ENCODE measurements at places on chromosomes 16 and 17.

- DNase-seq = no peak
Measured at GRCh38 chr17:78322858-78323455, 36.9 kb downstream of the SOCS3 start.

DNA sequence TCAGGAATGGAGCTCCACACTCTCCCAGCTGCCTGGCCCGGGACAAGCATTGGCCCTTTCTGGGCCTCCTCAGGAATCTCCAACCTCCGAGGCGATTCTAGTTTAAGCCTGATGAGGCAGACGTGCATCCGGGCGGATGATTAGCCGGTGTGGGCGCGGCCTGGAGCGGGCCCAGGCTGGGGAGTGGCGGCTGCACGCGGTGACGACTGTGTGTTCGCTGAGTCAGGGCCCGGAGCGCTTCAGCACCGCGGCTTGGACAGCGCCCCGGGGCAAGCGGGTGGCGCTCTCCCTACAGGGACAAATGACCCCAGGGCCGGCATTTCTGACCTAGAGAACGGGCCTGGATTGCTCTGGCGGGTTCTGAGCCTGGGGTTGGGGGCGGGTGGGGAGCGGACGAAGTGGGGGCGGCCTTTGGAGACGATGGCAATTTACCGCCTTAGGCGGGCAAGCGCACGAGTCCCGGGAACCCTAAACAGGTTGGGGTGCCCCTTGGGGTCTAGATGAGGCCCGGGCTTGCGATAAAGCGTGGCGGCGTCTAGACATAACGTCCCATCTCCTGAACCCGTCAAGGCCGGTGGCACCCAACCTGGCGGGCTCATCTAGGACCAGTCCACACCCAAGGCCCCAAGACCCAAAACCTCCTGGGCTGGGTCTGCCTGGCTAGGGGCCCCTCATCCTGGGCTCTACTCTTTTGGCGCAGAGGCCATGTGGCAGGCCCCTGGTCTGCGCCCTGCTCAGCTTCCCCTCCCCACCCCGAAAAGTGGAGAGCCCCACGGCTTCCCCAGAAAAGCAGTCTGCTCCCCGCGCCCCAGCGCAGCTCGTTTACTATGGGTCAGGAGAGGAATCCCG is 22.3 kb upstream of the ZNHIT3 start:
- peak; percentile 29 for DNase-seq

DNA sequence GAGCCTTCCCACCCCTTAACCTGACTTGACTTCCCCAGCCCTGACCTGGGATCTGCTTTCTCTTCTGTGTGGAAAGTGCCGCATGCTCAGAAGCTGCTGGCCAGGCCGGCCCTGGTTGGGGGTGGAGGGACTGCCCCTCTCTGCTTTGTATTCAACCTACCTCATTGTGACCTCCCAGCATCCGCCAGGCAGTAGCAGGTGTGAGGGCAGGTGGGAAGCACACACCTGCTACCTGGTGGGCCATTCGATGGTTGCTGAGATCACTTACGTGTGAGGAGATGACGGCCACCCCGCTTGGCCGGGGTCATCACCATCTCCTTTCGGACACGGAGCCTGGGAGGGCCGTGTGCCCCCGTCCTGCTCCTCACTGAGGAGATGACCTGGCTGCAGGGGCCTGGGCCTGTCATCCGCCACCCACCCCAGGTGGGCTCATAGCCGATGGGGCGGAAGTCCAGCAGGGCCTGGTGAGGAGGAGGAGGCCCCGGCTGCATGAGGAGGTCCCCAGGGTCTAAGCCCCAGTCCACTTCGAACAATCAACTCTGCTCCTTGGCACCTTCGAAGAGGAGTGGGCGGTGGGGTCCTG is 7.1 kb downstream of the CPNE7 start:
- DNase-seq = no peak

DNA sequence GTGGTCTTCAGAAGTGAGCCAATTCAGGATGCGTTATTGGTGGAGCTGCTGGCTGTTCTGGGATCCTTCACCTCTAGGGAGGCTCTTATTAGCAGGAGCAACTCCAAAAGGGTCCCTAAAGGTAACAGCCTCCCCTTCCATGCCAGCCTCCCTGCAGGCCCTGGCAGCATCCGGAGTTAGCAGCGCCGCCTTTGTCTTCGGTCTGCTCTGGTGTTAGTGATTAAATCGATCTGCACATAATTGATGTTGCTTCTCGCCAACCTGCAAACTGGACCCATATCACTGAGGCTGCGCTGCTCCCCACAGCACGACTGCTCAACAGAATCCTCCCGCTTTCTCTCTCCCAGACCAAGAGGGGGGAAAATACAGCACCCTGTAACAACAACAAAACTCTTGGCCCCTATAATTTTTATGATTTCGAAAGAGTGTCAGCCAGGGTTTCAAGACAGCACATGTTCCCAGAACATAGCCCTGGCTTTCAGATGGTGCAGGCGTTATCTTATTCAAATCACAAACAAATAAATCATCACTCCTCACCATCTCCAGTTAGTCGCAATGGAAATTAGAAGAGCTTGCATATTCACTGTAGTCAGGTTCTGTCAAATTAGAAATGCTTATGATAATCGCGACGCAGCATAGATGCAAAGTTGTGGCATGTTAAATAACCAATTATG is 76.0 kb downstream of the IRX3 start:
- DNase-seq = no peak

DNA sequence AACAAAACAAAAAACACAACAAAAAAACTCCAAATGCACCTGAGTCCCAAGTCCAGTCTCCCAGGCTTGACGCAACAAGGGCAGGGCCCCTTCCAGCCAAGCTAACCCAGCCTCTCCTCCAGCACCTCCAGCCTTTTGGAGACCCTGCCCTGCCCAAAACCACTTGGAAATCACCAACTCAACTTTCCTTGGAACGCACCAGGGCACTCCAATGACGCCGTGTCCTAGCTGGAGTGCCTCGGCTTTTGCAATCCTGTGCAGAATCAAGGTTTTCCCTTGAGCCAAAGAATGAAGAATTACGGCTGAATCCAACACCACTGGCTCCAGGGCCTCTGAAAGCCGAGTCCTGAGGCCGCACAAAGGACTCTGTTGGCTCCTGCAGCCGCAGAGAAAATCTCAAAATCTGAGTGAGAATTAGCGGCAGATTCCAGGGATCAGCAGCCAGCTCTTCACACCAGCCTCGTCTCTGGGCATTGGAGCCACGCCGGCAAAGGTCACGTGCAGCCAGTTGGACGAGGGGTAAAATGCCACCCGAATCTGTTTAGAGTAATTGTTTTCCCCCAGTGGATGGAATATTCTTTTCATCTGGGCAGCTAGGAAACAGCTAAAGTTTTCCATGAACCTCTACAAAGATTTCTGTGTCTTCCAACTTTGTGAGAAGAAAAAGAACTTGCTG is 9.7 kb upstream of the BAIAP2 start:
- no peak for DNase-seq

DNA sequence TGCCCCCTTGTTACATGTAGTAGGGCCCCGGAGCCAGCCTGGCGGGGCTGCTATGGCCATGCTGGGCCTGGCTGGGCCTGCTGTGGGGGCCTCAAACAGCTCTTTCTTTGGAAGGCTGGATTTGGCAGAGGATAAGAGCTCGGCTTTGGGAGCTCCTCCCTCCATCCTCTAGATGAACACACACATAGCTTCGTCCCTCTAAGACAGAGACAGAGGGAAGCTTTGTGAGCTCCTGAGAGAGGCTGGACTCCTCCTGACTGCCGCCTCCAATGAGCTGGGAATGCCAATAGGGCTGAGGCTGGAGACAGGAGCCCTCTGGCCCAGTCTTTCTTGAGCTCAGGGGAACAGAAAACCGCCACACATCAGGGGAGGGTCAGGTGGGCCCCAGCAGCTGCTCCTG is 37.3 kb upstream of the CDC42EP4 start:
- no peak for DNase-seq

DNA sequence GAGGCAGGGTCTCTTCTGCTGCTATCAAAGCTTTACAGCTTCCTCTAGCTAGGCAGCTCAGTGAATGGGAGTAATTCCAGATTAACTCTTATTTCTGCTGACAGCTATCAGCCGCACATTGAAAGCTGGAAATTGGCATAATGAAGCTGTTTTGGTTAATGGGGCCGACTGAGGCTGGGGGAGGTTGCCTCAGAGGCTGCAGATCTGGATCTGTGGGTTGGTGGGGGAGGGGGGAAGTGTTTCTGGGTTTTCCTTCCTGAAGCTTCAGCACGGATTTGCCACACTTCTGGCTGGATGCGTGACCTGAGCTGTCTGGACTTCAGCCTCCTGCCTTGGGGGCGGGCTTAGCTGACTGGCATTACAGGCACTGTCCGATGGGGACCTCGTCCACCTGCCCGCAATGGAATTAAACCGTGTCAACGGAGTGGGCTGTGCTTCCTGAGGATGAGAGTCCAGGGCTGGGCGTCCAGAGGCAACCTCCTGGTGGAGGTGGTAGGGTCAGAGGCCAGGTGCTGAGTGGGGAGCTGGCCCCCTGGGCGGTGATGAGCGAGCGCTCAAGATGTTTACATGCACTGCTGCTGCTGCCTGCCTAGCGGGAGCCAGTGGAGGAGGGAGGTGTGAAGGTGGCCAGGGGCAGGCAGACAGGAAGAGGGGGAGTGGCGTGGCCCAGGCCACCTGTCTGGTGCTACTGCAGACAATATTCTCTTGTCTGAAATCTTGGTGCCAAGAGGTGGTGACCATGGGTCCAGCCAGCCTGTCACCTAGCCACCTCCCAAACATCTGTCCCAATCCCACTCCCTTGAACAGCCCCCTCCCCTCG is 6.7 kb upstream of the ABCC3 start:
- peak; percentile 27 for DNase-seq

GRCh38 chr16:23182679-23183542 is at the start of gene SCNN1G:
Gene SCNN1G, plus strand, starts transcription at chr16:23182745. Its CDS starts 3,527 bp downstream, at chr16:23186272.
- no peak for DNase-seq

- DNase-seq = no peak
Measured at GRCh38 chr17:67717192-67717623, 528 bp upstream of the NOL11 start.

GRCh38 chr16:87959391-87959990 is 8.3 kb downstream of the BANP start:
- DNase-seq = no peak

GRCh38 chr17:50877838-50878237 is 11.7 kb upstream of the TOB1 start:
- DNase-seq = no peak

DNA sequence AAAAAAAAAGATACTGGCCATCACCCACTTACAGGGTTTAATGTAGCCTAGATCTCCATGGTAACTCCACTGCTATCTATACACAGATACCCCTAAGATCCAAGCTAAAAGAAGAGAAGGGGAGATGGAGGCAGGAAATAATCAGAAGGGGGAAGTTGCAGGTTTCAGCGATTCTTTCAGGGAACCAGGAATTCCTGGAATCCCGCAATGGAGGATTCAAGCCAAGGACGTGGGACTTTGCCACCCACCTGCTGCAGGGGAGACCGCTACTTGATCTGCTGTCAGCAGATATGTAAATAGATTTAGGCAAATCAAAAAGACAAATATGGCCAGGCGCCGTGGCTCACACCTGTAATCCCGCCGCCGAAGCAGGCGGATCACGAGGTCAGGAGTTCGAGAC is 121.1 kb downstream of the AIPL1 start:
- no peak for DNase-seq

DNA sequence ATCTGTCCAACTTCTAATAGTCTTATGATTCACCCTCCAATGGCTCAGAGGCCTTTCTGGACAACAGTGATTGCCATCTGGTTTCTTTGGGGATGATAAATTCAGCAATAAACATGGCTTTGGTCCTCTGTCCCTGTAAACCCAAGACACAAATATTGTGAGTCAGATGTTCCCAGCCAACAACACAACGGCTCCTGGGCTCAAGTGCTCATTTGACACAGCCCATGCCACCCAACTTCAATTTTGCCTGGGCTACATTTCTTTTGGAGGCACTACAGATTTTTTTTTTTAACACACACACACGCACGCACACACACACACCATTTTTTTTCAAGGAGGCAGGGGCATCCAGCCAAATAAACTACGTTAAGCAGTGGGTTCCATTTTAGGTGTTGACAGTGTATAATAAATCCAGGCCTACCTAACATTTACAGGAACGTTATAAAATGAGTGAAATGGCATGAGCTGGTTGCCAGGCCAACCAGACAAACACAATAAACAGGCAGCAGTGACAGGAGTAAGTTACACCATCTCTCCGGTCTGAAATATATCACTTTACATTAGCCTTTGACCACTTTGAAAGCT is 939.9 kb upstream of the SOX9 start:
- peak; percentile 35 for DNase-seq

- DNase-seq = no peak
Measured at GRCh38 chr16:47732523-47733111, 271.5 kb downstream of the PHKB start.

DNA sequence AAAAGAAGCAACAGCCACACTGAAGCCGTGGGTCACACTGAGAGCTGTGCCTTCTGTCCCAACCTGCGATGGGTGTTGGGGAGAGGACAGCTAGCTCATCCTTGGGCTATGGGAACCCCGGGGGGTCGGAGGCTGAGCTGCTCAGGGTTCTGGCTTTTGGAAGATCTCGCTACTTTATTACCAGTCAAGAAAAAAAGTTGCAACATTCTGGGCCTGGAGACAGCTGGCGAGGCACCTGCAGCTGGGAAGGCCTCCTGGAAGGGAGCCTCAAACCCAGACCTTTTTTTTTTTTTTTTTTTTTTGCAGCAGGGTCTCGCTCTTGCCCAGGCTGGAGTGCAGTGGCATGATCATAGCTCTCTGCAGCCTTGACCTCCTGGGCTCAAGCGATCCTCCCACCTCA is 24.9 kb downstream of the TPSD1 start:
- DNase-seq = no peak

DNA sequence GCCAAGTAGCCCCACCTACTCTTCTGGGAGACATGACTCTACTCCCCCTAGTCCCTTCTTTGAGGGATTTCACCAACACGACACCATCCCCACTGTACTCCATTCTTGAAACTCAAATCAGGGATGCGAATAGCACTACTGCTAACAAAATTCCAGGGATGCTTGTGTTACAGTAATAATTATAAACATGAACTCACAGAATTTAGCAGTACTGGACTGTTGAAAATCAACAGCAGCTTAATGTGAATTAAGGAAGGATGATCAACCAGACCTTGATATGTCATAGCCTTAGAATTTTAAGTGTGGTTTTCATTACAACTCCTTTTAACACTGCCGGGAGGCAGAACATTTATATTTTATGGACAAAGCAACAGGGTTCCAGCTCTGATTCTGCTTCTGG is 37.9 kb downstream of the AMFR start:
- no peak for DNase-seq
